ENCODE measurements at places on chromosomes 12 and 14.

GRCh38 chr14:103127356-103127755 is 4.1 kb downstream of the TNFAIP2 start:
- DNase-seq, result no peak

DNA sequence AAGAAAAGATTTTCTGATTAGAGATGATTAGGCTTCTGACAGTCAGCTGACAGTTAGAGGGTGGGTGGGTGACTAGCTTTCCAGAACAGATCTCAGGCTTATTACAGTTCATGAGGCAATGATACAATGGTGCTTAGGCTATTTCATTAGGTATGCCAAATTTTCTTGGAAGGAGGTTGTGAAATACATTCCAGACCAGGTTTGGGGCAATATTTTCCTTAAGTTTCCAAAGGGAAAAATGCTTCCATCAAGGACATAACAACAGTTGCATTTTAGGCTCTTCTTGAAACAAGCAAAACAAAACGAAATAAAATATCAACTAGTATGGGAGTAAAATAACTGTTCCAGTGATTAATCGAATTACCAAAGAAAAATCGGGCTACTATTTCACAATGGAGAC is 59.3 kb upstream of the CNTN1 start:
- DNase-seq, result no peak

- DNase-seq, result no peak
Observed at GRCh38 chr12:29255042-29255441, 106.0 kb downstream of the FAR2 start.

GRCh38 chr12:5498806-5499205 is 66.9 kb downstream of the NTF3 start:
- DNase-seq, result no peak

GRCh38 chr12:91264178-91264577 is 81.6 kb upstream of the DCN start:
- DNase-seq, result no peak

- no peak for DNase-seq
Observed at GRCh38 chr14:80211153-80212022, at the start of gene DIO2. DIO2 (minus strand) TSS chr14:80211504; CDS start chr14:80211472, 32 bp downstream.

- DNase-seq, result no peak
Observed at GRCh38 chr14:105385322-105385637, 13.1 kb upstream of the TEX22 start.

DNA sequence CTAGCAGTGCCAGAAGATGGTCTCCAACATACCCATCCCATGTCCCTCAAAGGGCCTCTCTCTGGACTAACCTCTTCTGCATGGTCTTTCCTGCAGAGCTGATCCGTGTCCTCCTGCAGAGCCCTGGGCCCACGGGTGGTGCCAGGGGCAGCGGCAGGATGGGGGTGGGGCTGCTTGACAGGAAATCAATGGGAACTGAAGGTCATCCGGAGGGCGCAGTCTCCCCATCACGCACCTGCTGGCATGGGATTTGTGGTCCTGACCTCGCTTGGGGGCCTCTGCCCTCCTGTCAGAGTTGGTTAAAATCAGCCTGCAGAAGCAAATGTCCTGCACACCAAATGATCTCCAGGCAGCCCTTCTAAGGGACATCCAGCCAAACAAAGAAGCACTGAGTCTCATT is 110.2 kb downstream of the DPF3 start:
- DNase-seq, result no peak

- DNase-seq, result no peak
Observed at GRCh38 chr14:33191855-33192254, 253.2 kb downstream of the NPAS3 start.

DNA sequence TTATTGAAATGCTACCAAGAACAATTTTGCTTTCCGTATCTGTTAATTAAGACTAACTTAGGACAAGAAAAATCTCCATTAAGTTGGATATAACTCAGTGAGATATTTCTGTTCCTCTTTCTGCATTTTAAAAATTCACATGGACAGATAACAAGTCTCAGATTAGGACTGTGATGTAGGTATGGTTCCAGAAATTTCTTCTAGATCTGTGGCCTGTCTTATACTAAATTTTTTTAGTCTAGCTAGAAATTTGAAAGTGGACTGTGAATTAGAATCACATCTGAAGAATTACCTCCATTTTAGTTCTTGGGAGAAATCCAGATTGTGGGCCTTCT is 41.6 kb downstream of the USP15 start:
- no peak for DNase-seq

DNA sequence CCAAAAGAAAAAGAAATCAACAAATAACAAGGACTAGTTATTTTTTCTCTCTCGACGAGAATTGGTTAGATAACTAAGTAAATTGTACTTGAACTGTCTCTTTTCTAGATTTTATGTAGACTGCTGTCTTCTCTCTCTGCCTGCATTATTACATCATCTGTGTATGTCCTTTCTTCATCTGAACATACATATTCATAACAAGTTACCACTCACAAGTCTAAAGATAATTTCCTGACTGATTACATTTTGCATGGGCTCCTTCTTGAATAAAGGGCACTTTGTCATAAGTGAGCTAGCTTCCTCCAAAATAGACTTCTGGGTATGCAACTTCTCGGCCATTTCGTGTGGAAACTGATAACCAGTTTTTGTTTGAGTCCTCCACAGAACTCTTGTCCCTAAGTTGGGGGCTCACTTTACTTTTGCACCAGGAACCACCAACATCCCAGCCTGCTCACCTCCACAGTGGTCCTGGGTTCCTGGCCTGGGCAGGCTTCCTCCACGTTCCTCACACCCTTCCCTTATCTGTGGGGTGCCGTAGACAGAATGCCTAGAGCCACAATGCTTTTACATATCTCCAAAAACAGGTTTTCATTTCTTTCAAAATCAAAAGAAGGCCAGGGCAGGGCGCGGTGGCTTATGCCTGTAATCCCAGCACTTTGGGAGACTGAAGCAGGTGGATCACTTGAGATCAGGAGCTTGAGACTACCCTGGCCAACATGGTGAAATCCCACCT is 6.2 kb upstream of the DDX47 start:
- no peak for DNase-seq

- DNase-seq, result no peak
Observed at GRCh38 chr12:22687361-22688076, 62.5 kb downstream of the ETNK1 start.

- DNase-seq, result no peak
Observed at GRCh38 chr14:69613312-69614073, 2.1 kb downstream of the SUSD6 start.

DNA sequence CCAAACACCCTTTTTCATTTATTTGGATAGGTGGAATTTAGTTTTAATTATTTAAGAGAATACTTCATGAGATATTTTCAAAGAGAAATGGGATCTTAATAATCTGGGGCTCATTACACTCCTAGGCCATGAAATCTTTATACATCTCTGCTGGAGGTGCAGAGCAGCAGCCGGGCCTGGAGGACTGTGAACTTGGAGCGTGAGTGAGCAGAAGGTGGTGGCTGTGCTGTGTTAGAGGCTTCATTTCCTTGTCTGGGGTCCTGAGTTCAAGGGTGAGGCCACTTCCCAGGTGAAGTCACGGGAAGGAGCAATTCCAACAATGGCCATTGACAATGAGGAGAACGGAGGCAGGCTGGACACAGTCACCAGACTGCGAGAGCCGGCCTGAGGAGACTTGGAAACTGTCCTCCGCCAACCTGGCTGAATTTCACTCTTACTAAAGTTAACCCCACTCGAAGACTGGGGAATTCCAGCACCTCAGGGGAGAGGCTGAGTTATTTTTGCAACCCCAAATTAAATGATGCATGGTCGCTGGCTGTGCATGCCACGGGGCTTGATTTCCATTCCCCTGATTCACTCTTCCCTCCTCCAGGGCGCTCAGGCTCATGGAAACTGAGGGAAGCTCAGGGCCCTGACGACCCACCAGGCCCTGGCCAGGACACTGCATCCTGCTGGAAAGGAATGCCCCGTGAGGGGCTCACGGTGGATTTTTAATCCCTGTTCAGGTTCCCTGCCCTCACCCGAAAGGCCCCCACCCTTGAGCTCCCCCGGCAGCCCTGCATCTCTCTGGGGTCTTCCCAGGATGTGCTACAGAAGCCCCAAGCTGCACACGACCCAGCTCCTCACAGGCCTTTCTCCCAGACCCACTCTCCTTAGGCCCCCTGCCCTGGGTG is 22.6 kb upstream of the TRAF3 start:
- DNase-seq, result no peak

- DNase-seq, result no peak
Observed at GRCh38 chr12:3557791-3558620, 67.0 kb downstream of the PRMT8 start.

DNA sequence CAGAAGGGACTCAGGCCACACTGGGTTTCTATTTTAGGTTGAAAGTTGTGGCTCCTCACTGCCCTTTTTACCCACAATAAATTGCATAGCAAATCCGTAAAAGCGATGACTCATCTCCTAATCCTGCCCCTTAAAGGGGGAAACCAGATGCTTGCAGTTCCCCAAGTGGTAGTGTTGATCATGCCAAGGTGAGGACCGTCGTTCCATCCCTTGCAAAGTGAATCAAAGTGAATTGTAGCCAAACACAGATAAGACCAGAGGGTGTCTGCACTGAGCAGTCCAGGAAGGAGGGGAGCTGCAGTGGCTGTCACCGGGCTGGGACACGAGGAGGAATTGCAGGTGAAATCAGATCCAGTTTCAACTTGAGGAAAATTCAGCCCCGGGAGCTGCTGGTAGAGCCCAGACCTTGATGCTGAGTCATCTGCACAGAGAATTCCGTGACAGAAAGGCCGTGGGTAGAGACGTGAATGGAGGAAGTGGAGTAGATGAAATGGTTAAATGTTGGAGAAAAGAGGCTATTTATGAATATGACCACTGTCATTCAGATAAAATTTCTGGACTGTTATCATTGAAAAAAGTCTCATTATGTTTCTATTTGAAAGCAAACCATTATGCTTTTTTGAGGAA is 44.2 kb upstream of the MMP17 start:
- DNase-seq, result no peak

- DNase-seq, result no peak
Observed at GRCh38 chr14:69615496-69616407, 4.4 kb downstream of the SUSD6 start.

DNA sequence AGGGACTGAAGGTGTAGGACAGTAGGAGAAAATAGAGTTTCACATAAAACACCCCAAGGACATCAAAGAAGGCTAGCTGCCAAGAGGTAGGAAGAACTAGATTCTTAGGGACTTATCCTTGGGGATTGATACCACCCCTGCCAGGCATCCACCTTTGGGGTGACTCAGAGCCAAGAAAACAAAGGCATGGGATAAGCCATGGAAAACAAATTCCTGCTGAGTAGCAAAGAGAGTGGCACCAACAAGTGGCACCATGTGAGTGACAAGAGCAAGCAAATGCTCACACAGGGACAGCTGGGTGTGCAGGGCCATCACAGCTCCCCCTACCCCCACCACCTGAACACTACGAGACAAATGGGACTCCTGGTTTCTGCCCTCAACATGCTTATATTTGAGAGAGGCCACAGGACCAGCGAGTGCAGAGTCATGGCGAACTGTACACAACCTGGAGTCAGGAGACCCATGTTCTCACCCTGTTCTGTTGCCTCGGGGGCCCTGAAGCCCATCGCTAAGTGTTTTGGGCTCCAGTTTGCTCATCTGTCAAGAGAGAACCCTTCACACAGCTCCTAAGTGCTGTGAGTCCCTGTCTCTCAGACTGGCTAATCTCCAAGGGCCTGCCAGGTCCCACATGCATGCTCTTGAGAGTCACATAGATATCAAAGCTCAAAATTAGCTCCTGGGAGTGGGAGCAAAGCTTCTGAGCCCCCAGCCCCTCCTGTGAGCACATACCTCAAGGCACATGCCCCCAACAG is 91.9 kb downstream of the DPF3 start:
- DNase-seq, result no peak

GRCh38 chr14:50823762-50824636 is 7.0 kb downstream of the NIN start:
- DNase-seq, result no peak

DNA sequence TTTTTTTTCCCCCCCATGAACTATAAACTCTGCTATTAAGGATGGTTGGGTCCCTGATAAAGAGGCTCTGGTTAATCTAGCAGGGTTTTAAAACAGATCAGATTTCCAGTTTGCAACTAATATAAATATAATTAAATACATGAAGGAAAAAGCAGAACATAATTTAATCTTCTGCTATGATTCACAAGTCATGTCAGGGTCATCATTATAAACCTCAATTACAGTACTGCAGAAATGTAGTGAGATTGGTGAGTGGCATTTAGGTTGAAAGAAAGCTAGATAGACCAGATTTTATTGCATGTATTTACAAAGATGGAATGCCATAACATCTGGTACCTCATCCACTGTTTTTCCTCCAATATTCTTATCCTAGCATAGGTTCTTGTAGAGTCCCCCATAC is 14.5 kb upstream of the RASSF8 start:
- DNase-seq, result no peak

- no peak for DNase-seq
Observed at GRCh38 chr12:44246482-44247105, 410.7 kb downstream of the TMEM117 start.

DNA sequence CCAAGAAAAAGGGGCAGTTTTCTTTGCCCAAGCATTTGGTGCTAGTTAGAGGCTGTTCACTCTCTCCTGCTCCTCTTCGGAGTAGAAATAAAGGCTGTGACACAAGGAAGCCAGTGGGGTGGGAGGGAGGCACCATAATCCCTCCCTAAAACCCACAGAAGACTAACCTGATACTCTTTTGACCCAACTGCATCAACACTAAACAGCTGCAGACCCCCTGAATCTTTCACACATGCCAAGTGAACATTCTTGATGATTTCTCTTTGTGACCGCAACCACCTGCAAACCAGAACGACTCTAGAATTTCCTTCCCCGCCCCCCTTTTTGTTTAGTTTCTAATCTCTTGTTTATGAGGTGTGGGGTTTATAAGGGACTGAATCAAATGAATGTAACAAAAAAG is 175.8 kb upstream of the BCL2L14 start:
- no peak for DNase-seq

- no peak for DNase-seq
Observed at GRCh38 chr12:95224202-95225170, 6.9 kb downstream of the VEZT start.

DNA sequence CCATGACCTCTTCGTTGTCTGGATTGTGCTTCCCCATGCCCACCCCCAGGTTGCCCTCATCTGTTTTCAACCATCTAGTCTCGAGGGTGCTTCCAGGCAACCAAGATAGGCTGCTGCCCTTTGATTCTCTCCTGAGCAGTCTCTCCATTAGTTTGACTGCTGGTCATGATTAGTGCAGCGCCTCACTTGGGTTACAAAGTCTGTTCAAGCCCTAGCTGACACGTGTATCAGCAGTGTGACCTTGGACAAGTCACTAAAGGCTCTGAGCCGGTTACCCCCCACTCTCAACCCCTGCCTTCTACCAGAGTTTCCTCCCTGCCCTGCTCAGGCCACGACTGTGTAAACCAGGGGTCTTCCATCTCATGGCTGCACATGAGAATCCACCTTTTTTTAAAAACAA is 185.3 kb upstream of the PWP1 start:
- DNase-seq, result no peak

- DNase-seq, result no peak
Observed at GRCh38 chr12:123671876-123672275, 963 bp downstream of the TCTN2 start.

DNA sequence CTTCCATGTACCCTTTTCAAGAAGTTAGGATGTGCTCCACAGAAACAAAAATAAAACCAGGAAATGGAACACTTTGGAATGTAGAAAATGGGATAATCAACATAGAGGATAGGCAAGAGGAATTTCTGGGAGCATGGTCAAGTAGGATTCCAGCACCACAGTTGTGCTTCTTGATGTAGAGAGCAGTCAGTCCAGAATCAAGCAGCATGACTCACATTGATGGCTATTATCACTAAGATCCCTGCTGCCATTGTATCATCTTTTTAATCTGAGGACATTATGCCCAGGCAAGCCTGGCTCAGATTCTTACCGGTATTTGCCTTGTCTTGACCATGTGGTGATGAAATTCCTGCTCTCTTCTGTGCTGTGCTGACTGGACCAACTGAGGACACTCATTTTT is 5.7 kb downstream of the ETFRF1 start:
- DNase-seq, result no peak
